ENCODE measurements at places on chromosomes 1 and 21.

DNA sequence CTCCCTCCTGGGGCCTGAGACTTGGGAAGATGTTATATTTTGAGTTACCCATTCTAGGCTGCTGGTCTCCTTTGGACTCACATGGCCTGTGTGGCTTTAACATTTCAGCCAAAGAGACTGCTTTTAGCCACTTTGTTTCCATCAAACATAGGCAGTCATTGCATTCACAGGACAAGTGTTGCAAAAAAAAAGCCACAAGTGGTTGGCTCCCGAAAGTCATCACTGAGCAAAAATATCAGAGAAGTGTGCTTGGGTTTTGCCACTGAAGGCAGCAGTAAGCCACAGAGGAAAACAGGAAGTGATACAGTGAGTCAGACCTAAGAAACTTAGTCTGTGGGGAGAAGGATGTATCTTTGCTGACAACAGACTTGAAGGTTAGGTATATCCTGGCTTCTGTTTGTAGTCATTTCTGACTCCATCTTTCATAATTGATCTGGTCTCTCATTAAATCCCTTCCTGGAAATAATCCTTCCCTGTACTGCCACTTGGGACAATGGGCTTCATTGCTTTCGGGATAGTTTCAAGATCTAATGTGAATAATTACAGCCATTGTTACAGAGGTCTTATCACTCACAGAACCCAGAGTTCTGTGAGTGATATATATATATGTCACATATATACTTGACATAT, 80.9 kb downstream of the COLGALT2 start:
- no peak for DNase-seq

DNA sequence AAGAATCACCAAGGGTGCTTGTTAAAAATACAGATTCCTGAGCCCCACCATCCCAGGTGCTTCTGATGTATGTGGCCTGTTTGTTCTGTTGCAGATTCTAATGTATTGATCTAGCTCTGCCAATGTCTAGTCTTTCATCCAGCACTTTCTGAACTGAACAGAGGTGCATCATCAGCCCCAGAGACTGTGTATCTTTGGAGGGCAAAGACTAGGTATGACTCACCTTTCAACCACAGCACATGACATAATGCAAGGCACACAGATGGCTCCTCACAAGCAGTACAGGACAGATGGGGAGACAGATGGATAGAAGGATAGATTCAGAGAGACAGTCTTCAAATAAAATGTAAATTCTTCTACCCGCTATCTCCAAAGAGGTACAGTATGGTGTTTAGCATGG, 32.3 kb downstream of the CD58 start:
- DNase-seq: no peak

- DNase-seq: no peak
Observed at GRCh38 chr1:38336961-38337360, 290.4 kb upstream of the POU3F1 start.

DNA sequence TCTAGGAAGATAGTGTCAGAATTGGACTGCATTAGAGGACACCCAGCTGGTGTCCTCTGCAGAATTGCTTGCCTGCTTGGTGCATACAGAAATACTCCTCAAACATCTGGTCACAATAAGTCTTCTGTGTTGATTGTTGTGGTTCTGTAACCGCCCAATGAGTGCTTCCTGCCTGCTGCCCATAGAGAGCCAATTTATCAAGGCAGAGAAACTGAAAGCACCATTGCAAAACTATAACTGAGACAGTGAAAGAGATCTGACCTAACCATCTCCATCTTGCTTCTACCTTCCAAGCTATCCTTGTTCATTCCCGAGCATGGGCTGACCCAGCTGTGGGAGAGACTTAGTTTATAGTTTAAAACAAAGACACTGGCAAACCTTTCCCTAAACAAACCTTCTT, 462.4 kb upstream of the RGS18 start:
- DNase-seq: no peak

DNA sequence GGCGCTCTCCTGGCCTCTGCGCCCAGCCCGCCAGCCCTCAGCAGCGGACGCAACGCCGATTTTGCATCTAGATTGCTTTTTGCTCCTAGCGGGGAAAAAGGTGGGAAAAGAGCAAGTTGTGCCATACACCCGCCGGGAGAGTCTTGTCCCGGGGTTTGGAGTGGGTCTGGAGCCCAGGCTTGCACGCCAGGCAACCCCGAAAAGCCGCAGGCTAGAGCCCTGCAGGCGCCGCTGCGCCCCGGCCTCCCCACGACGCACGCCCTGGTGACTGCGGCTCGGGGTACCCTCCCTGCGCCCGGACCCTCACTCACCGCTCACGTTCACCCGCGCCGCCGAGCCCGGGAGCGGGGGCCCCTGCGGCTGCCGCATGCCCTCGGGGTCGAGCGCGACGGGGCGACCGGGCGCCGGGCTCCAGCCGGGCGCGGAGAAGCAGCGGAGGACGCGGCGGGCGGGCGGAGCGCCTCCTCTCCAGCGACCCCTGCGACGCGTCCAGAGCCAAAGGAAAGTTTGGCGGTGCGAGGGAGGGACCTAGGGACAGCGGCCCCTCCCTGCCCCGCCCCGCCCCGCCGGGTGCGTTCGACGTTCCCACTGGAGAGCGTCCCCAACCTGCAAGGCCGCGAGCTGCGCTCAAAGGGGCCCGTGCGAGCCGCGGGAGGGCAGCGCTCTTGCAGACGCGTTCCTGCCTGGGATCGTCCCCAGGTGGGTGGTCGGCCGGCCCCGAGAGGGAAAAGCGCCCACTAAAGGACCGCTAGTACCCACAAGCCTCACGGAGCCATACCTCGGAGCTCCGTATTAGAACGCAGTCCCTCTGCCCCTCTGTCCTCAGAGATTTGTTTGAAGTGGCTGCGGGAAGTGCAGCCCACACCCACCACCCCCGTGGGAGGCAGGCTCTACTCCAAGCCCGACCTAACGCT, at the start of gene LPAR3:
TSS of gene LPAR3 (minus strand) at position 502 of the 914 bp plus-strand sequence. CDS start 27,086 bp downstream, outside the sequence.
- peak; percentile 31 for DNase-seq

DNA sequence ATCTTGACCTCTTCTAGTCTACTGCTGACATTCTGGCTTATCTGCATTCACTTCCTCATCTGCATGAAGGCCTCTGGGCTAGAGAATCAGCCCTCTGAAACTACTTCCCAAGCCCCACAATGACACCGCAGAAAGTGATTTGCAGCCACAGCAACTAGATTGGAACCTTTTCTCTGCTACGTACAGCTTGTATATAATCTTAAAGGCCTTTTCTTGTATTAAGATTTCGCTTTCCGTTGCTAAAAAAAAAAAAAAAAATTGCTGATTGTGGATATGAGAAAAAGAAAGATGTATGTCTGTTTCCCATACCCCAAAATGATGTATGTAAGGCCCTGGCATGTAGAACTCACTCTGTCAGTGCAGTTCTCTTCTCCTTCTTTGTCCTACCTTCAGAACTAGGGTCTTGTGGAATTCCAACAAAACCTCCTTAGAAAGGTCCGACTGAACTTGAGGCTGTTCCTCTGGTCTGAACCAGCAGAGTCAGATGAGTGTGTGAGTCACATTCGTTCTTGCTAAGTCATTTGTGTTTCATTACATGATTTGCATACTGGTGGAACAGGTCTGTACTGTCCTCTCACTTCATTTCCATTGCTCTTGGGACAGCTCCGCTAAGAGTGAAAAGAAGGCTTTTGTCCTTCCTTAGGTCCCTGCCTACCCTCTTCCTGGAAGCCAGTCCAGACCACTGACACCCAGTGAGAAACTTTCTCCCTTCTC, 62.7 kb downstream of the PLPP3 start:
- peak; percentile 45 for DNase-seq

DNA sequence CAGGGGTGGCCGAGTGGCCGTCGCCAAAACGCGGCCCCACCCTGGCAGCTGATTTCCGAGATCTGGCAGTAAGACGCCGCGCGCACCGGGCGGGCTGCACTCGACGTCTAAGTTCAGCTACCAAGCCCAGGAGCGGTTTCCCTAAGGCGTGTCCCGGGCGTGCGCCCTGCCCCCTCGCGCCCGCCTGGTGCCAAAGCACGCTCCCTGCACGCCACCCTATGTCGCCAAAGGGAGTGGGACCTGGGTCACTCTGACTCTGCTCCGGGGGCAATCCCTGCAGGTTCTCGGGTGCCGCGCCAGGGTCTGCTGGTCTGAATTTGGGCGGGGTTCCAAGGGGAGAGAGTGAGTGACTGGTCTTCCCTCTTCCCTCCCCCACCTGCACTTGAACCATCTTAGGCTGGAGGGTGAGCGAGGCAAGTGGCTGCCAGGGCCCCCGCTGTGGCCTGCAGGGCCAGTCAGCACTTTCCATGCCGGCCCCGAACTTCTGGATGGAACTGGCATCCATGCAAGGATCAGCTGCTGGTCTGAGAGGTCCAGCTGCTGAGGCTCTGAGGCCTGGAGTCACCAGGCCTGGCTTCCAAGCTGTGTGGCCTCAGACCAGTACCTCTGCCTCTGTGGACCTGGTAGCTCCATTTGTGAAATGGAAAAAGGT, at the start of gene LRRC38:
TSS of gene LRRC38 (minus strand) at position 109 of the 652 bp plus-strand sequence. CDS start 410 bp downstream, outside the sequence.
- no peak for DNase-seq

DNA sequence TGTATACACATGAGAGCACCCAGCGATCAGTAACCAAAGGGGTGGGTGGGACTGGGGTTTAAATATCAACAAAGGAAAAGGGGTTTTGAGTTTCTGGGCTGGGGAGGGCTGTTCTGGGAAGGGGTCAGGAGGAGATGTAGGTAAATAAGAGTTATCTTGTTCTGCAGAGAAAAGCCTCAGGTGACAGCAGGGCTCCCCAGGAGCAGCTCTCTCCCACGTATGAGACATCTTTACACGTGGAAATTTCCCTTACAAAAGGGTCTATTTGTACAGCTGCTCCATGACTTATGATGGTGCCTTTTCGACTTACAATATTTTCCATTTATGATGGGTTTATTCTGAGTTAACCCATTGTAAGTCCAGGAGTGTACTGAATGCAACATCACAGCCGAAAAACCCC, 16.3 kb upstream of the PADI2 start:
- DNase-seq: no peak

DNA sequence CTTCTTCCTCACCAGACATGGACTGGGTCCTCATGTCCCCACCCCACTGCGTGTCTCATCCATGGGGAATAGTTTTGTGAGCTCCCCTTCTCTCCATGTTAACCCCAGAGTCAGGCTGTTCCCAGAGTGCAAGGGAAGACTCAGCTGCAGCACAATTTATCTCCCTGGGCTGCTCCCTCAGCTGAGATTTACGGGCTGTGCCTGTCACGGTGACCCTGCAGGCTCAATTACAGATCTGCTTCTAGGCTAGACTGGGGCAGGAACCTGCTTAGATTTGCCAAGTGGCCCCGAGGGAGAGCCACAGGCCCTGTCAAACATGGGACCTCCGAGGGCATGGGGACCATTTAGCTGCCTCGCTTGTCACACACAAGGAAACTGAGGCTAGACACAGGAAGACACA, 37.8 kb downstream of the CDCP2 start:
- no peak for DNase-seq

- DNase-seq: no peak
Observed at GRCh38 chr1:32334864-32335534, 1.0 kb downstream of the MARCKSL1 start.

GRCh38 chr21:32383812-32384211, 9.0 kb downstream of the URB1 start:
- DNase-seq: no peak

DNA sequence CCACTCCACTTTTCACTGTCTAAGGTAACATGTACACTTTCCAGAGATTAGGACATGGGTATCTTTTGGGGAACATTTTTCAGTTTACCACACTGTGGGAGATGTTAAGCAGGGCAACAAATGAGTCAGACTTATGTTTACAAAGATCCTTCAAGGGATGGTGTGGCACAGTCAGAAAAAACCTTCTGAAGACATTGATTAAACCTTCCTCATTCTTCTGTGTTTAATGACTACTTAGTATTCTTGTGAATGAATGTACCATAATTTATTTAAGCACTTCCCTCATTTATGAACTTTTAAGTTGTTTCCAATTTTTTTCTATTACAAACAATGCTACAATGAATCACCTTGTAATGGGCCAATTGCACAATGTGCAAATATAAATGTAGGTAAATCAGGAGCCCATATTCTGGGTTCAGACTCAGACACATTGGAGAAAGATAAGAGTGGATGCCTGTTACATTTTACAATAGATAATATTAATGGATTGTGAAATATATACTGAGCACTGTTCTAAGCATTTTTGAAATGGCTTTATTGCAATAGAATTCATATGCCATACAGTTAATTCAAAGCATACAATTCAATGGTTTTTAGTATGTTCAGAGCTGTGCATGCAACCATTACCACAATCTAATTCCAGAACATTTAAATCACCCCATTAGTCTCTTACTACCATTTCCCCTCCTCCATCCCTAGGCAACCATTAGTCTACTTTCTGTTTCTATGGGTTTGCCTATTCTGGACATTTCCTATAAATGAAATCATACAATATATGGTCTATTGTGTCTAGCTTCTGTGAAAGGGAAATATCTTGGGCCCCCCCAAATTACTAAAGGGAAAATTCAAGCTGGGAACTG, 1.9 kb upstream of the SFT2D2 start:
- DNase-seq: no peak

DNA sequence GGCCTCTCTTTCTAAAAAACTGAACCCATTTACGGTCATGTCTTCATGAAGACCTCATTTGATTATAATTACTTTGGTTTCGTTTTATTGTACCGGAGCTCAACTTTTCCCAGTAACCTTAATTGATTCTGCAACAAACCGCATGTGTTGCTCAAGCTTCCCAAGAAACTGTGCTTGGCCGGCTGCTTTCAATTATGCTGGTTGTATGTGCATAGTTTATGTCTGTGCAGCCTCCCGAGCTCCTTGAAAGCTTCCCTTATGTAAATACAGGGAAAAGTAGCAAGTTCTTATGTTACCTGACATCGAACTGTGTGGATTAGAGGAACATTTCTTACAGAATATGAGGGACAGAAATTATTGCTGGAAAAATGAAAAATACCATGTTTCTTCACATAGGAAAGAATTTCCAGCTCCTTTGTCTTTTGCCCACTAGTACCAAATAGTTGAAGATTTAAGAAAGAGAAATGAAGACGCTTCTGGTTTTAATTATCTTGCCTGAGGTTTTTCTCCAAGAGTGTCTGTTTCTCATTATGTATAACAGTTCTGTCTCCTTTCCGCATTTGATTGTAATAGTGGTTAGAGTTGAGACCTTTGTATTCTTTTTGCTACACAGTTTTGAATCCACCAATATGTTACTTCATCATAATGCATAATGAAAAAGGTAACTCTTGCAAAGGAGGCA, 2.1 kb downstream of the VCAM1 start:
- DNase-seq: no peak

DNA sequence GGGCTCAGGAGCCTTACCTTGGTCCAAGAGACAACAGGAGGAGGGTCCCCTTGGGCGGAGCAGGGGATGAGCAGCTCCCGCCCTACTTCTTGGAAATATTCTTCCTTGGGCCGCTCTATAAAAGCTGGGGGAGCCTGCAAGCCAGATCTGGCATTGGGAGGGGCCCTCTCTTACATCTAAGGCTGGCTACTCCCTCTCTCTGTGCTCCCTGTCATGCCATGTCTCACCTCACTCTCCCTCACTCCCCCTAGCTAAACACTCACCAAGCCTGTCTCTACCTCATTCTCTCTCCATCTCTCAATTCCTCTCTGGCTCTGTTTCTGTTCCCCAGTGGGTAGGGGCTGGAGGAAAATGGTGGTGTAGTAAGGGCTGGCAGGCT, 6.5 kb upstream of the TAGLN2 start:
- DNase-seq: no peak

All from renal cortex interstitium (tissue), 15 donors.